Frontal cortex (tissue), 4 donors: ENCODE measurements at places on chromosomes 3 and 15.

- no peak for DNase-seq
Measured at GRCh38 chr3:18585004-18585968, 160.1 kb upstream of the SATB1 start.

GRCh38 chr3:51550080-51550819, 11.7 kb downstream of the RAD54L2 start:
- DNase-seq, result no peak

GRCh38 chr3:23913873-23914743, 2.7 kb downstream of the NKIRAS1 start:
- DNase-seq, result no peak

DNA sequence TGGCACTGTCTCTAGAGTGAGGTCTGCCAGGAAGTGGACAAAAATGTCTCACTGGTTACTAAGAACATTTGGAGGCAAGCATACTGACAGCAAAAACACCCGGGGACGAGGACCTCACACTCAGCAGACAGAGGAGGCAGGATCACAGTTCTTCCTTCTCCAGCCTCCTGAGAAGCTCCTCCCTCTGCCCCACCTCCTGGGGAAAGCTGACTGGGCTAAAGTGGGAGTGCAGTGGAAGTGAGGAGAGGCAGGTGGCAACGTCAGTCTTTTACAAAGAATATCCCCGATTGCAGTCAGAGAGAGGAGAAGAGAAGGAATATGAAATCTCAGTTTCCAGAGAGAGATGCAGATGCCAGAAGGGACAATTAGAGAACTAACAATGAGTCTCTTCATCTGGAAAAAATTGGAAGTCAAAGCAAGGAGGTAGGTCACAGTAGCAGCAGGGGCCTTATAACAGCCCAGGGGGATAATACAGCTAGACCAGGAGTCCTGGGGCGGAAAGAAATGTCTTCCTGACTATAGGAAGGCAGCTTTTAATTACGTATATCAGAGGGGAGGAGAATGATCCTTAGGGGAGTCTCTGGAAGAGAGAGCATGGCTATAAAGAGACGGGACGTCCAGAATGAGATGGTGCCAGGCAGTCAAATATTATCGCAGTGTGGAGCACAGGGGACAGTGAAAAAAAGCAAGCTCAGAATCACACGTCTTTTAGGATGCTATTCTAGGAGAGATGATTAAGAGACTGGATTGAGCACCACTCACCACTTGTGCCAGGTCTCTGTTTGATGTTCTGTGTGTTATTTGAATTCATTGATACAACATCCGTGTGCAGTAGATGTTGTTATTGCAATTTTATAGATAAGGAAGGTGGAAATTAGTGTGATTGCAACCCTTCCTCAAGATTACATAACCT, 47.2 kb downstream of the LEO1 start:
- no peak for DNase-seq
